Calu3 (cell line): ENCODE measurements at places on chromosomes 16 and 17.

DNA sequence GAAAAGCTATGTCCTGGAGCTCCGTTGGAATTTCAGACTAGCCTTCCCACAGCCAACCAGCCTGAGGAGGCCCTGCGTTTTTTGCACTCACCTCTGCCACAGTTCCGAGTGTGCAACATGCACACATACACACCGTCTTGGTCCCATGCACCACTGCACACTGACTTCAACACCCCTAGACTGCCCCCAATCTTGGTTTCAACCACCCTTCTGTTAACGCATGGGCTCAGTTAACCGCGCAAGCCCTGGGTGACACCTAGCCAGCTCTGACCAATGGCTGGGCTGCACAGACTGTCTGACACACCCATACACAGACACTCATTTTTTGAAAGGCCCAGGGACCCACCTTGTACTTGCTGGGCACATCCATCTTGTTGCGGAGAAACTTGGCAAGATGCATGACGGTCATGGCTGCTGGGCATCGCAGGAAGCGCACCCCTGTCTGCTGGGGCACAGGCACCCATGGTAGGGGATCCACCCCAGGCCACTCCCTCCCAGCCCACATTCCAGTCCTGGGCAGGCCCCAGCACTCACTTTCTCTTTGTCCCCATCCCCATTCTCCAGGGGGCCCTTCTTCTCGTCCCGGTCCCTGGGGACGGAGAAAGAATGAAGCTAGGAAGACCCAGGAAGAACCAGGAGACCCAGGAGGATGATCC lies 8.0 kb downstream of the CISD3 start:
- DNase-seq, result no peak

GRCh38 chr17:32912218-32912897 lies 15.6 kb upstream of the TMEM98 start:
- no peak for DNase-seq

GRCh38 chr17:17304521-17304985 lies 1.4 kb downstream of the NT5M start:
- DNase-seq, result no peak

DNA sequence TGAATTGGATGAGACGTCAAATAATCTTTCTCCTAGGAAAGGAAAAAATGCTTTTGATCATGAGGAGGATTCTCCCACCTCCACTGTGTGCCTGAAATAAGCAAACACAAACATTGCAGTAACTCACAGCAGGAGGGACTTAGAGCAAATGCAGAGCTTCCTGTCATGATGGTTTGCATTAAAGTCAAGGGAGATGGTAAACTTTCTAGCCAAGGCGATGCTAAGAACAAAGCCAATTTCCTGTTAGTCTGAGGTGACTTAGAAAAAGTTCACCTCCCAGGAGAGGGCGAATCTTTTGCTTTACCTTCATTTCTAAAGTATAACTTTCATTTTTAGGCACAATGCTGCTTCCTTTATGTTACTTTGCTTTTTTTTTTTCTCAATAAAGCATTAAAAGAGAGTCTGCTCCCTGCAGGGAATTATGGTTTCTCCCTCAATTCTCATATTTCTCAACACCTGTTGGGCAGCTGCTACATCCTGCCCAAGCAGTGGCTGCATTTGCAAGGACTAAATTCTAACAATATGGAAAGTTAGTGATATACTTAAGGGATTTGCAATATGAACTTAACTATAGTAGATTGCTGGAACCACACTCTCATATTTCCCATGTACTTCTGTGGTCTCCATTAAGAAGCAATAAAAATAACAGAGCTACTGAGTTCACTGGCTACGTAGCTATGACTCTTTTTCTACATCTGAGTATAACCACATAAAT lies 175.6 kb downstream of the PCTP start:
- DNase-seq, result no peak

DNA sequence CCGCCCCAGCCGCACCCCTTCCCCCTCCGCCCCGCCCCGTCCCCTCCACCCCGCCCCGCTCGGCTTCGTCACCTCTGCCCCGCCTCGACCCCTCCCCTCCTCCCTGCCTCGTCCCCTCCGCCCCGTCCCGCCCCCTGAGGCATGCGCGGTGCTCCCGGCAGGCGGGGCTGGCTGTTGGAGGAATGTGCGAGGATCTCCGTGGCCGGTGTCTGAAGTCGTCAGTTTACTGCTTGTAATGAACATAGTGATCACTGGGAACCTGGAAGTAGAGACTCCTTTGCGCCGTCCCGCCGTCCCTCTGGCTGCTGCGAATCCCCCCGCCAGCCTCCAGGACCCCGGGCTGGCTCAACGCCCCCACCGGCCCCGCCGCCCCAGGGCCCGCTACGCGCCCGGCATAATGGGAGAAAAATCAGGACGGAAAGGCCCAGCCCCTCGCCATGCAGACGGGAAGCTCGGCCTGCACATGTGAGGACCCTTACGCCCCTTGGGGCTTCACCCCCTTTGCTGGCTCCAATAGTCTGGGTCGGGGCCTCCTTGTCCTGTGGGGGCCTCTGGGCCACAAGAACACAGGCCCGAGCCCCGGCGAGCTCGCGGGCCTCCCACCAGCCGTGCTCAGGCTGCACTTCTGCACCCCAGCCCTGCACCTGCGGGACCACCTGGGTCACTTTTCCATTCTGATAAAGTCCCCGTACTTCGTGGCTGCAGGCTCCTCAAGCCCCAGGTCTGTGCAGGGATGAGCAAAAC lies 743.1 kb downstream of the KCNJ18 start:
- DNase-seq, result no peak

GRCh38 chr17:75808549-75808904 lies 23.9 kb downstream of the UNK start:
- DNase-seq, result no peak

DNA sequence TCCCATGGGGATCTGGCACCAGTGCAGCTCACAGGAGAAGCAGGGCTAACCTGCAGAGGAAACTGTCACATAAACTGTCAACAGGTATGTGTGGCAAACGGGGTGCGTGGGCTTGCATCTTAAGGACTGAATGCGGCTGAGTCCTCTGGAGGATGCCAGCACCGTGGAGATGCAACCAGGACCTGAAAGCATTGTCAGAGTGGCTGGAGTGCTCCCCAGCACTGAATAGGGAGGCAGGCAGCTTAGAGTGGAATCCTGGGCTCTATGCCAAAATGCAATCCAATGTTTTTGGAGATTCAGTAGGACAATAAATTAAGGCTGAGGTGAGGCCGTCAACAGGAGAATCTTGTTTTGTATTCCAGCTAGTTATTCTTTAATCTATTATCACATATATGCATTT lies 21.3 kb upstream of the SALL1 start:
- no peak for DNase-seq

GRCh38 chr16:84110527-84110926 lies 6.2 kb downstream of the MBTPS1 start:
- no peak for DNase-seq

DNA sequence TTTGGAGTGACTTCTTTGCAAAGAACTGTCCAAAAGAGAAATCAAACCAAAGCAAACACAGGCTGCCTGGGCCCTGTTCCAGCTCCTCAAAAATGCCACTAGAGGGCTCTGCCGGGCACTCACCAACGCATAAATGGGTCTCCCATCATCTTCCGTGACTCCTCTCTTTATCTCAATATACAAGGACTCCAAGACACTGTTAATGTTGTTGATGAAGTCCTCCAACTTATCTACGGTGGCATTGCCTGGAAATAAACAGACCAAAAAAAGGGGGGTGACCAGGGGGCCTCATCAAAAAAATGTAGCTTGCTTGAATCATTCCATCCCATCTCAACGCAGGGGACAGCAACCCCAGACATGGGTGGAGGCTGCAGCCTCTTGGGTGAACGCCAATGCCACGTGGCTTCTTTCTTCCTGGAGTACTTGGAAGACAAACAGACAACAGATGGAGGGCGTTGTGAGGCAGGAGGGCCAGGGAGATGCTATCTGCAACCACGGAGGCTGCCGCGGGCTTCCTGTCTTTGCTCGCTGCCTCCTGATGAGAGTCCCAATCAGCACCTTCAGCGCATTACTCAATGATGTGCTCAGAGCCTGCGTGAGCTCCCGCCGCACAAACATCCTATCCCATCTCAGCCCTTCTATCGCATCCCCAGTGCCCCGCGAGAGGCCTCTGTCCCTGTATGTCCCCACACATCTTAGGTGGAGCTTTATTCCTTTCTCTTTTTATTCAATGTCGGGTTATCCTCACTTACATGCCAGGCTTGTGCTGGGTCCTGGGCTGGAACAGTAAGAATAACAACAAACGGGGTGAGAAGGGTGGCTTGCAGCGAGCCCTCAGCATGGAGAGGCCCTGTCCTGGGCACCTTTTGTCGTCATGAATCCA lies 32.0 kb downstream of the KDM8 start:
- DNase-seq, result peak; percentile 53

DNA sequence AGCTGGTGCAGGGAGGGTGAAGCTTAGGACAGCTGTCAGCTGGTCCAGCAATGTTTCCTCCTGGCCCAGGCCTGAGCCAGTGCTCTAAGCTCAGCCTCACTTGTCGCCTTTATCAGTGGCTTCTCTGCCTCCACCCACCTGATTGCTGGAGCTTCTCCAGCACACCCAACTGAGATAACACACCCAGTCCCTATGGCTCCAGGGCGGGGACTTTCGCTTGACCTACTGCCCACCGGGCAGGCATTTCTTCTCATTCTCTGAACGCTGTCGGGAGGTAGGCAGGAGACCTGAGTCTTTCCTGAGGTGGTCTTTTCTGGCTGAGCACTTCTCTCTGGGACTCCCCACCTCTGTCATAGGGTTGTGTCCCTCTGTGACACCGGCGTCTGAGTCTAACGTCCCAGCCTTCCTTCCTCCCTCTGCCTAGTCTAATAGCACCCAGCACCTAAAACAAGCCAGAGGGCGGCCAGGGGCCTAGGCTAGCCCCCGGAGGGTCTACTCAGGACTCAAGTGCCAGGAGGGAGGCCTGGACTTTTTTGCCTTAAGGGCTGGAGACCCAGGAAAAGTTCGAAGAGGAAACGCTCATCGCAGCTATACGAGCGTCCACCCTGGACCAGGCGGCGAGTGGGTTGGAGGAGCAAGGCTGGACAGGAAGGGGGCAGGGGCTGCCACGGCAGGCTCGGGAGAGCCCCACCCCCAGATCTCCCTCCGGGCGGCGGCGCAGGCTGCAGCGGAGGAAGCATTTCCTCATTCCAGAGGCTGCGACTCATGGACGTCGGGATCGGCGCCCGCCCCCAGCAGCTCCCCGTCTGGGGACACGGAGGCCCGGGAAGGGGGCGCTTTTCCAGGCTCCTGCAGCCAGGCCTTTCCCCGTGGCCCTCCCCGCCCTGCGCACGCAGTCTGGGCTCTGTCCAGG lies 756 bp downstream of the TAX1BP3 start:
- DNase-seq, result peak; percentile 90

GRCh38 chr16:85156869-85157268 lies 44.6 kb upstream of the CIBAR2 start:
- DNase-seq, result no peak

- no peak for DNase-seq
Observed at GRCh38 chr17:83198366-83199341, 119.2 kb downstream of the METRNL start.

- DNase-seq, result no peak
Observed at GRCh38 chr17:28704219-28704858, 7.3 kb downstream of the PROCA1 start.

DNA sequence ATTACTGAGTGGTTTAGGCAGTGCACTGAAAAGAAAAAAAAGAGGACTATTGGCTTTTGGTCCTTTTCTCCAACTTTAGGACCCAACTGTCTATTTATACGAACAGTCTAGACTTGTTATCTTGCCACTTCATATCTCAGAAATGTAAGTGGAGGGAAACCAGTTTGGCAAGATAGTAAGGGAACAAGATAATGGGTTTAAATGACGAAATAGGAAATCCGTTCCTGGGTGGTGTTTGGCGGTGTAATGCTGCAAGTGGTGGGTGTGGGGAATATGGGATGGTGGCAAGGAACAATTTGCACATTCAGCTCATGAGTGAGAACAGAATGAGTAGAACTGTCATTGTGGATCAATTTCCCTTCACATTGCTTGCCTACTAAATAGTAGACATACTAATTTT lies 44.7 kb downstream of the GRB7 start:
- DNase-seq, result peak; percentile 100

GRCh38 chr17:11813871-11814270 lies 183.4 kb downstream of the ZNF18 start:
- no peak for DNase-seq

- DNase-seq, result no peak
Observed at GRCh38 chr17:16383216-16383615, 2.3 kb downstream of the UBB start.

- no peak for DNase-seq
Observed at GRCh38 chr17:65158041-65158440, 20.9 kb downstream of the RGS9 start.

- peak; percentile 76 for DNase-seq
Observed at GRCh38 chr17:64343833-64344637, 46.6 kb downstream of the PECAM1 start.

GRCh38 chr16:105521-105920 lies 27.5 kb downstream of the MPG start:
- no peak for DNase-seq

GRCh38 chr17:4881761-4882555 lies 17.4 kb upstream of the C17orf107 start:
- DNase-seq, result peak; percentile 78

DNA sequence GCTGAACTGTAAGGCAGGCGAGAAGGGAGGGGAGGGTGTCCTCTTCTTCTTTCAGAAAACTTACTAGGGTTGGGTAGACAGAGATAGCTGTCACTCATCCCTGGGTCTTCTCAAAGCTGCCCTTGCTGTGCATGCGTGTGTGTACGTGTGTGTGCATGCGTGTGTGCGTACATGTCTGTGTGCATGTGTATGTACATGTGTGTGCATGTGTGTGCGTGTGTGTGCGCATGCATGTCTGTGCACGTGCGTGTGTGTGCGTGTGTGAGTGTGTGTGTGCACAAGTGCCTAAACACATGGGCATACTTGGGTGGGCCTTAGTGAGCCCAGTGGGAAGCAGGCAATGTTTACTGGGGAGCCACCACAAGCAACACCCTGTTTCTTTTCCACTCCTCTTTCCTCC lies 154.8 kb upstream of the TNRC6C start:
- no peak for DNase-seq

- DNase-seq, result no peak
Observed at GRCh38 chr17:22512997-22513538, 820.7 kb downstream of the KCNJ18 start.

DNA sequence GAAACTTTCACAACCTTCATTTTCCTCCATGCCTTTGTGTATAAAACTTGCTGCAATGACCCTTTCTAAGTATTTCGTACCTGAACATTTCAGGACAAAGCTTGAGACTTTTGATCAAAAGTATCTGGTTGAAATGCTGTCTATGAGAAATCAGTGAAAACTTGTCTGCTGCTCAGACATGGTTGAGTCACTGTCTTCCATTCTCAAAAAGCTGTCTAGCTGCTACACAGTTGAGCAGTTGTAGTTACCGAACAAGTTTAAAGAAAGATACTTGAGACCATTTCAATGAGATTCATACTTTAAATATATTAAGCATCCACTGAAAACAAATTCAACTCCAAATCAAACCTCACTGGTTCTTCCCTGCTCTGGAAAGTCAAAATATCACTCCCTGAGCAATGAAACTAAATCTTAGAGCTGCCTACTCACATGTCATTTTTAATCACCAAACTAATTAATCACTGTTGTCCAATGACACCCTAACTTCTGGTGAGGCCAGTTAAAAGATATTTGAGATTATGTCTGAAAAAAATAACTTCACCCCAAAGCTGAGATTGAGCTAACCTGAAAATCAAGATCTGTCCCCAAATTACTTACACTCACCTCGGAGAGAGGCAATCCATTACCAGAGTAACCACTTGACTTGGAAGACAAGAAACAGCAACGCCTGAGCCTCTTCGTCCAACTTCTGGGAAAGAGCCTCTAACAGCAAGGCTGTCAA lies 488 bp downstream of the TMEM100 start:
- DNase-seq, result no peak

GRCh38 chr17:27478901-27479538 lies 22.8 kb downstream of the KSR1 start:
- no peak for DNase-seq
